NCI-H1105 (cell line): ENCODE measurements at places on chromosomes 3 and 15.
A peak's percentile ranks its signal among the peaks of the same experiment; 100 is the strongest.

DNA sequence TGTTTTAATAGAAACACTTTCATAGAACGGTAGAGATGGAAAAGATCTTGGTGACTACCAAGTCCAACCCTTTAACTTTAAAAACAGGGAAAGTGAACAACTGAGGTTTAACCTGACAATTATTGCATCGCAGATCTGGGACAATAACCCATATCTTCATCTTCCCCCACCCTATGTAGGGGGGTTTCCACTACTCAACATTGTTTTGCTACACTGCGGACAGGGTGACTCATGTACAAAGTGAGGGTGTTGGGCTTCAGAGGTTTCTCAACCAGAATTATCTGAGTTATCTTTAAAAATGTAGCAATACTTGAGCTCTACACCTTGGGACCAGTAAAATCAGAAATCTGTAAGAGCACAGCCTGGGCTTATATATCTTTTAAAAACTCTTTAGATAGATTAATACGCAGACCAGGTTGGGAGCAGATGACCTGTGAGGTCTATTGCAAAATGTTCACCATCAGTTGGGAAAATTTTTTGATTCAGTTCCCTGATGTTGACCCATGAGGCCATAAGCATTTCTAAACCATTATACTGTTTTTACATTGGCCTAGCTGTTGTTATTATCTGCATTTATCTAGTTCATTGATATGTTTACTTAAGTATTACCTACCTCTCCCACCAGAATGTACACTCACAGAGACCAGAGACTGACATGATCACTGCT lies 103.6 kb upstream of the ICE2 start:
- DNase-seq, result no peak

- no peak for DNase-seq
These were observed 19.9 kb downstream of the TRANK1 start for GRCh38 chr3:36924744-36925521.

DNA sequence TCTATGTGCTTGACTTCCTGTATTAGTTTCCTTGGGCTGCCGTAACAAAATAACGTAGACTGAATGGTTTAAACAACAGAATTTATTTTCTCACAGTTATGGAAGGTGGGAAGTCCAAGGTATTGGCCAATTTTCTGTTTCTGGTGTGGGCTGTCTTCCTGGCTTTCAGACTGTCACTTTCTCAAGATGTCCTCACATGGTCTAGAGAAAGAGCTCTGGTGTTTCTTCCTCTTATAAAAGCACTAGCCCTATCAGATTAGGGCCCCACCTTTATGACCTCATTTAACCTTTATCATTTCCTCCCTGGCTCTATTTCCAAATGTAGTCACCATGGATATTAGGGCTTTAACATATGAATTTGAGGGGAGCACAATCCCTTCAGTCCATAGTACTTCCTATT lies 54.6 kb downstream of the SPRED1 start:
- DNase-seq, result no peak

GRCh38 chr3:80733522-80734176 lies 965.9 kb upstream of the ROBO1 start:
- DNase-seq, result no peak

- DNase-seq, result no peak
These were observed 27.6 kb downstream of the BDH1 start for GRCh38 chr3:197528190-197528589.

- no peak for DNase-seq
These were observed 48.4 kb upstream of the TRAK1 start for GRCh38 chr3:42042747-42043098.

DNA sequence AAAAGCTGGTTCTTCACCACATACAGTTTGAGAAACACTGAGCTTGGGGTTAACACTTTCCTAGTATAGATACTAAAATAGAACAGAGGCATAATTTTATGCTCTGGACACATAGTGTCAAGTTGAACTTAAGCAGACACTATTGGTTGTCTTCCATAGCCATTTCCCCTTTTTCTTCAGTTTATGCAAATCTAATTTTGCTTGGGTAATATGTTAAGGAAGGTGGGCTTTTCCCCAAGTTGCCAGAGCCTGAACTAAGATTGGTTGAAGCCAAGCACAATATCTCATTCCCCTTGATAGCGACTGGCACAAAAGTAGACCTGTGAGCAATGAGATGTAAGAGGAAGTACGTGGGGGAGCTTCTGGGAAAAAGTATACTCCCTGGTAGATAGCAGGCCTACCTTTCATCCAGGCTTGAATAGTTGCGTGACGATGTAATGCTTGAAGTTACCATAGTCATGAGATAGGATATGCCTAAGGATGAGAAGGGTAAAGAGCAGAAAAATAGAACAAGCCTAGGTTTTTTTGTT lies 4.5 kb upstream of the POPDC2 start:
- no peak for DNase-seq

GRCh38 chr15:88627463-88627862 lies 6.3 kb downstream of the AEN start:
- DNase-seq, result no peak

DNA sequence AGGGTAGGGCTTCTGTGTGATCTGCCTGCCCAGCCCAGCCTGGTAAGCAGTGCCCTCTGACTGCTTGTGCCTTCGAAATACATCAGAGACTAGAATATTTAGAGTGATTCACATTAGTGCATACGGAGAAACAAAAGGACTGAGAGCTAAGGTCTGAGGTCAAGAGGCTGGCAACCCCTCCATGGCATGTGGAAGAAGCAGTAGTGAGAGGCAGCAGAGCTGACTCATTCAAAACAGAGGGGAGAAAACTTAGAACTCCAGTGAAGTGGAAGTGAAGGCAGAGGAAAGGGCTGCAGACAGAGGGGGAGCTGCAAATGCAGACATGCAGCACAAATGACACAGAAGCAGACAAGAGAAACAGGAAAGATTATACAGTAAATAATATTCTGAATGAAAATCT lies 61.6 kb downstream of the ULK4 start:
- no peak for DNase-seq

- DNase-seq, result no peak
These were observed 346.1 kb downstream of the SI start for GRCh38 chr3:164732166-164732565.

- no peak for DNase-seq
These were observed 98.2 kb downstream of the FNDC3B start for GRCh38 chr3:172137287-172138192.

DNA sequence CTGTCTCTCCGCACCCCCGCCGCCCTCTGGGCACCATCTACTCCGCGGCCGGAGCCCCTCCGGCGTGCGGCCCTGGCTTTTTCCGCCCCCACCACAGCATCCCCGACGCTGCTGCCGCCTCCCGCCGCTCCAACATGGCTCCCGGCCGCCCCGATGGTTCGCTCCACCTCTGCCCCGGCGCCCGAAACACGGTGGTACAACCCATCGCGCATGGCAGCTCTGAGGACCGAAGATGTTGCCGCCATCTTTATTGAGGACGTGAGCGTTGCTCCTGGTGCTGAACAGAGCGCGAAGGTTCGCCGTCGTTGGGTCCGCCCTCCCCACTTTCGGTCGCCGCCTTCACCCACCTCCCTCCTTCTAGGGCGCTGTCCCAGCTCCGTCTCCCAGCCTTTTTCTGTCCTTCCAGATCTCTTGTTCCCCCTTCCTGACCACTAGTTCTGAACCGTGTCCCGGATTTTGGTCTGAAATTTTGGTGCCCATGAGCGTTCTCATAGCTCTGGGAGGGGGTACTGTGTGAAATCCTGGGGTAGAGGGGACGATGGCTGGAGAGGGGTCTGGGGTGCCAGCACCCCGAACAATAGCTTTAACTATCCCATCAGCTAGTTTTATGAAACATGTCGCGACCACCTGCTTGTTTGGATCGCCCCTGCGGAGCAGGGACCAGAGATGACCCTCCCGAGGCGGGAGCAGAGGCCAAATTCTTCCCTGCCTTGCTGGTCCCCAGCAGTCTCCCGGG lies at the start of gene CELSR3:
TSS of gene CELSR3 (minus strand) at position 134 of the 736 bp plus-strand sequence. CDS start 252 bp downstream, outside the sequence.
- DNase-seq, result peak; percentile 69

DNA sequence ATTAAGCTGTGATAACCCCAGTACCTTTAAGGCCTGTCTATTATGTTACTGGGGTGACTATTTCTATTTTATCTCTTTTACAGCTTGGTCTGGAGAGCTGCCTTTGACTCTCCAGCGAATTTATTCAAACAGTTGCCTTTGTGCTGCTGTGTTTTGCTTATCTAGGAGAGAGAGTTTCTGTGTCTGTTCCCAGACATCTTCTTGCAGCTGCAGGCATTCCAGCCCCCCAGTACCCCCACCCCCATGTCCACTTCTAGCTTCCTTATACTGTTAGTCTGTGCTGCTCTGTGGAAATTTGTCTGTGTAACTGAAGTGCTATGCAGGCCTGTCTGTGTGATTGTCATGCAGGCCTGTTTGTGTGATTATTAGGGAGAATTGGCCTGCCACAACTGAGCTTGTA lies 713.7 kb upstream of the SEMA6D start:
- no peak for DNase-seq

DNA sequence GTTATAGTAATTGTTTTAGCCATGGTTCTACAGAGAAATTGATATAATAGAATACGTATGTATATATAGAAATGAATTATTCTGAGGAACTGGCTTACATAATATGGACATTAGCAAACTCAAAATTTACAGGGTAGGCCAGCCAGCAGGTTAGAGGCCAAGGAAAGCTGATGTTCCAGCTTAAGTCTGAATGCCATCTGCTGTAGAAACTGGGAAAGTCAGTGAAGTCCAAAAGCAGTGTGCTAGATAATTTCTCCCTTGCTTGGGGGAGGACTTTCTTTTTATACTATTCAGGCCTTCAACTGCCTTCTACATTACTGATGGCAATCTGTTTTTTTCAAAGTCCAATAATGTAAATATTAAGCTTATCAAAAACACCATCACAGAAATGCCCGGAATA lies 1174.7 kb downstream of the ZPLD1 start:
- no peak for DNase-seq
